Cortex of kidney (tissue), 1 donor: ENCODE measurements at places on chromosomes 2 and 18.

- no peak for DNase-seq
These were observed 41.5 kb downstream of the CHN1 start for GRCh38 chr2:174963437-174964400.

DNA sequence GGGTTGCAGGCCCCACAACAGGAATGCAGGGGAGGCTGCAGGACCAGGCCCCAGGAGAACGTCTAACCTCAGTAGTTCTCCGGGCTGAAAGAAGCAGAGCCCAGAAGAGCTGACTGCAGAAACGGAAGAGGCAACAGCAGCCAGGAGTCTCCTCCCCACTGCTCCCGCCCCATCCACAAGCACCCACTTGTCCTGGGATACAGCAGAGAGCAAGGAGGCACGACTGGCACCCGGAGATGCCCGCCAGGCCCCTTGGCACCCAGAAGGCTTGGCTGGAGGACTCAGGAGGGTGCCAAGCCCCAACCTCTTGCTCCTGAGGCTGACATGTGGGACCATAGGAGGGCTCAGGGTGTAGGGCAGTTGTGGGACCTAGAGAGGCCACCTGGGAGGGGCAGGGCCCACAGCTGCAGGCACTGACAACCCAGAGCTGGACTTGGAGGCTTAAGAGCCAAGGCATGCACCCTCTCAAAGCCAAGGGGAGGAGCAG lies 29.0 kb upstream of the TNS1 start:
- DNase-seq, result no peak

GRCh38 chr2:85428343-85428881 lies 9.9 kb downstream of the SH2D6 start:
- no peak for DNase-seq

- DNase-seq, result no peak
These were observed 131.4 kb downstream of the VWC2L start for GRCh38 chr2:214542295-214542694.

DNA sequence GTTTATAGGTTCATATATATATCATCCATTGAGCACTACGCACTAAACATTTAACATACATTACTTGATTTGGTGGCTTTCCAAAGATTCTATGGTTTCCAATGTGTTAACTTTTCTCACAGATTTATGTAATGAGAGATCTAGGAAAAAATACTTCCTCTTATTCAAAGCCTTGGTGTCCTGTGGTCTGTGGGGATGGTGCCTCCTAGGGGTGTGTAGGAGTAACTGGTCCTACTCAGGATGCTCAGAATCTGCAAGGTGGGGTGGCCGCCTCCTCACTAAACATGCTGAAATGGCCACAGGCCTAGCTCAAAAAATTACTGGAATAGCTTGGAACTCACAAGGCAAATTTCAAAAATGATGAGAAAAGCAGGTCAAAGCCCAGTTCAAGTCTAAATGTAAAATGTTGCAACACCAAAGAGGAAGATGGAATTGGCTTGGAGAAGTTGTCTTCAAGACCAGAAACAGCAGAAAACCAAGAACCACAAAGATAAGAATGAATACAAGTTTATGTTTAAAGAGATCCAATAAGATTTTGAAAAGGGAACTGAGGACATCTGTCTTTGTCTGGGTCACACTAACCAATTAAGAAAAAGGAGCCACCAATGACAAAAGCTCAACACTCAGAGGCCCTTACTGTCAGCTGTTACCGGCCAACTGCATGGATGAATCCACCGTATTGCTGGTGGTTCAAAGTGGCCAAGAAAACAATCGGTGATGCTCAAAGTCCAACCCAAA lies 11.5 kb downstream of the GPR55 start:
- DNase-seq, result no peak

- DNase-seq, result no peak
These were observed 90.3 kb upstream of the PHLPP1 start for GRCh38 chr18:62625019-62625418.

GRCh38 chr2:71101656-71102055 lies 28.4 kb downstream of the MCEE start:
- no peak for DNase-seq

- no peak for DNase-seq
These were observed 13.3 kb upstream of the RAB17 start for GRCh38 chr2:237603718-237604362.

DNA sequence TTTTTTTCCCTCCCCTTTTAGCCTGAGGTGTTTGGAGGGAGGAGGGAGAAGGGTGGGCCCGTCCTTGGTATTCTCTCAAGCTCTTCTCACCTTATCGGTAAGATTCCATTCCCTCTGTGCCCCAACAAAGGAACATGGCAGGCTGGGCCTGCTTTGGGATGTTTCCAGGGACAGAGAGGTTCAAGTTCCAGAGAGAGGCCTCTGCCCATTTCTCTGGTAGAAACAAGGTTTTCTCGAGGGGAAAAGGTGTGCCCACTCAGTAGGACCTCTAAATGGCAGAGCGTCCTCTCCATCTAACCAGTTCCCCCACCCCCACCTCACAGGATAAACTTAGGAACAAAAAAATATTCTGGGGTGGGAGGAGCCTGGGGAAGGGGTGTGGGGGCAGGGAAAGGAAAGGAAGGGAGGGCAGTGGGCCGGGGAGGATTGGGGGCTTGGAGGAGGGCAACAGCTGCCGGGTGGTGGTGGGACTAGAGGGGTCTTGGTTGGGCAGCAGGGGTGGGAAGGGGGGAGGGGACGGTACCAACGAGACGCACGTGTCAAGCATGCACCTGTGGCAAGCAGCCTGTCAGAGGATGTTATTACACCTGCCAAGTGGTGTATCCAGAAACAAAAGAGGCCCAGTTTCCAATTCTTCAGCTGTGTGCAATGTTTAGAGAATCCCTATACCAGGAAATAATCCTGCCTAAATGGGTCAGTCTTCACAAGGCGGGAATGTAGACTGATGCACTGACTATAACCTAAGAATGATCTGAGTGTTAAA lies 2.1 kb downstream of the PCBP1 start:
- DNase-seq, result no peak

DNA sequence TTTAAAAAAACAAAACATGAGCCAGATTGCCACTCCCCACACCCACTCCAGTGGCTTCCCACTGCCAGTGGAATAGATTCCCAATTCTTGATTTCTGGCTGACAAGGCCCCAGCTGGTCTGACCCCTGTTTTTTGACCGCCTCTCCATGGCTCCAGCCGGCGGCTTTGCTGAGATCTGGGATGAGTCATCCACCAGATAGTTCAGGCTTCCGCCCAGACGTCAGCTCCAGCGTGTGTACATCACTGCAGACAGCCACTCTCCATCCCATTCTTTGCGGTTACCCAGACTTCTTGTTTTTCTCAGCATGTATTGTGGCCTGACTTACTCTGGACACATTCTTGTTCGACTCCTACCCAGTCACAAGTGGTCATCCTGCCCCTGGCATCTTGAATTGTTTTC lies 227.9 kb downstream of the GBX2 start:
- no peak for DNase-seq

DNA sequence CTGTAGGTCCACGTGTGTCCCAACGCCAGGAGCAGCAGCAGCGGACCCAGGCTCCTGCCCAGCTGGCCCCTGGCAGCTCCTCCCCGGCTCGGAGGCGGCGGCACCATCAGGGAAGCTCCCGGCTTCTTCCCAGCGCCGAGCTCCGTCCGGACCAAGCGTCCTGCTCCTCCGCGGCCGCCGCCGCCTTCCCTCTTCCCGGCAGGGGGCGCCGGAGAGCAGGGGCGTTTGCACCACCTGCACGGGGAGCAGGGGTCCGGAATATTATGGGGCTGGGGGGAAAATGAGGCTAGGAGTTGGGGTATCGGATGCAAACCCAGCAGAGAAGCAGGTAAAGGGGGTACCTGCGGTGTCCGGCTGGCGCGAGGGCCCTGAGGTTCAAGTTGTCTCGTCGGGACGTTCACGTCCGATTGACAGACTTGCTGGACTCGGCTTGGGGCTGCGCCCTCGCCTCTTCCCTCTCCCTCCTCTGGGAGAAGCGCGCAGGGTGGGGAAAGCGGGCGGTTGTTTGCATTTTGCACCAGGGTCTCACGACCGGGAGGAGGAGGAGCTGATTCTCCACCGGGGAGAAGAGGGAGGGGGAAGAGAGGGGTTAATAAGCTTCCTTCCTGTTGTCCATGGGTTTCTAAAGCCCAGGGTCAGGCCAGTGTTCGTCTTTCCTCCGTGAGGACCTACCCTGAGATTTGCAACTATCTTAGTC lies at the start of gene CCBE1:
TSS of gene CCBE1 (minus strand) at position 188 of the 697 bp plus-strand sequence.
- no peak for DNase-seq

- DNase-seq, result no peak
These were observed 119.2 kb upstream of the FHL2 start for GRCh38 chr2:105517814-105518705.

DNA sequence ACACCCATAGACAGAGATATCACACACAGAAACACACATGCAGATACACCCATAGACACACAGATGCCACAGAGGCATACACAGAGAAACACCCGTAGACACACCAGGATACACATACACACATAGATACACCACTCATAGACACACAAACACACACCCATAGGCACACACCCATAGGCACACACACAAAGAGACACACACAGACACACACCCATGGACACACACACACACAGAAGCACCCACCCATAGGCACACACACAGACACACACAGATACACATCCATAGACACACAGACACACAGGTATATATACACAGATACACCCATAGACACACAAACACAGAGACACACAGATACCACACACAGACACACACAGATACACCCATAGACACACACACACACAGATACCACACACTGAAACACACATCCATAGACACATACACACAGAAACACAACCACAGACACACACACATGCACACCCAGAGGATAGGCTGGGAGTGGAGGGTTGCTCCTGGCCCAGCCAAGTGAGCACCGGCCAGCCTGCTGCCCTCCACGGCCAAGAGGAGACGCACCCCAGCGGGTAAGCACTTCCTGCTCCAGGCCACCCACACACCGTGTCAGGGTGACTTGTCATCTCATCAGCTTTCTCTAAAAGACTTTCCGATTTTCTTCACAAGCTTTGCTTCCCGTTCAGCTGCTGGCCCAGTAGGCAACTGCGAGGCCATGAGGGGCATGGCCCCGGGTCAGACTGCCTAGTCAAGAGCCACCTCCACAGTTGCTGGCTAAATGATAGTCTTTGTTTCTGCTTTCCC lies 14.1 kb upstream of the CNNM3 start:
- DNase-seq, result no peak

DNA sequence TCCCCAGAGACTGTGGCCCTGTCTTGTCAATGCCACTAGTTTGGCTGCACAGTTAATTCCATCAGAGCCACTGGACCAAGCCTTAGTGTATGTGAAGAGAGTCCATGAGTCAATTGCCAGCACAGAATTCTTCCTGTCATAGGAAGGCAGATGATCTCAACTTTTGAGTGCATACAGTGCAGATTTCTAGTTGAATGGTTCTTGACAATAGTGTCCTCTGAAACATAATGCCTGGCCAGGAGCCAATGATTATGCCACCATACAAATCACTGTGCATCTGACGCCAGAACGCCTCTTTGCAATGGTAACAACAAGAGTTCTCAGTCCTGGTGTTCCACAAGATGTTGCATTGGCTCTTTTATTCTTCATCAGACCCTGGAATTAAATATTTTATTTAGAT lies 7.1 kb downstream of the NEUROD1 start:
- DNase-seq, result no peak

DNA sequence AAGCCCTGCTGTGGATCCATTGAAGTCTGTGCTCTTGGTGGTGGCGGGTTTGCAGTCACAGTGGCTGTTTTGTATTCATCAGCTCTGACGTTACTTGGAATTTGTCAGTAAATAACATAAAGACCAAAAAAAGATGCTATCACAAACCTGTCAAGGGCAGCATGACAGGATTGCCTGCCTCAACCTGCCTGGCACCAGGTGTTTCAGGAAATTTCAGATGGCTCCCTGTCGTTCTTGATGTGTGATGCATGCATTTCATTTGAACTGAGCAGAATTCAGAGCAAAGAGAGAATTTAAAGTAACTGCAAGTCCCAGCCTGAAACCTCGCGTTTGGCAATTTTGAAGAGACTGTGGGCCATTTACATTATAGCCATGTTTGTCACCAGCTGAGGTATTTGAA lies 50.3 kb upstream of the EPC2 start:
- DNase-seq, result no peak

DNA sequence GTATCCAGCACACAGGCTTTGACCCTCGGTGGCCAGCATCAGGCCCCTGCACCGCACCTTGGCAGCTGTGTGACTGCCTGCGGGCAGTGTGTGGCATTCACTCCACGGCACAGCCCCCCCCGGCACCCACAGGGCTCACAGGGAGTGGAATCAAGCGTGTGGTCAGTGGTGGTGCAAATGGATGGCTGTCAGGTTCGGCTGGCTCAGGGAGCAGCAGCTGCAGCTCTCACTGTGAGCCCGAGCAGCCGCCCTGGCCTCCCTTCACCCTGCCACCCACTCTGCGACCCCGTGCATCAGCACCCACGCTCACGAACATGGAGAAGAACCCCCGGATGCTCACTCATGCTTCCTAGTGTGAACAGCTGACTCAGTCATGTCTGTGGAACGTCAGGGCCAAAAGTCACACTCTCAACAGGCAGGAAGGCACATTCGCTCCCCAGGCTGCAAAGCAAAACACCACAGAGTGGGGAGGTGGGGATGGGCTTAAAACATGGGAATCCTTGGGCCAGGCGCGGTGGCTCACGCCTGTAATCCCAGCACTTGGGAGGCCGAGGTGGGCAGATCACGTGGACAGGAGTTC lies 41.5 kb upstream of the GPC1 start:
- no peak for DNase-seq

DNA sequence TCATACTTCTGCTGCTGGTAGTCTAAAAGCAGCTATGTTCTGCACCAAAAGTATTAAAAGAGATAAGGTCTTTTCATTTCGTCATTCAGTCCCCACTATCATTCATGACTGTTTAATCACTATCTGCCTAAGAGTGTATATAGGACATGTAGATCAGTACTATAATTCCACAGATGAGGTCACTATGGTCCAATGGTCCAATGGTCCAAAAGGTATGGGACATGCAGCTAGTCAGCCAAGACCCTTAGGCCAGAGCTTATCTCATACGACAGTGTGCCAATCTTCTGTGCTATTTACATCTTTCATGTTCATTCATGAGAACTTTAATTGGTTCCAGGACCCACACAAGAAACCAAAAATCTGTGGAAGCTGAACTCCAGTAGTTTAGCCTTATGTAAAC lies 42.6 kb upstream of the SDC1 start:
- no peak for DNase-seq

GRCh38 chr2:128306081-128306930 lies 12.4 kb downstream of the HS6ST1 start:
- DNase-seq, result no peak

DNA sequence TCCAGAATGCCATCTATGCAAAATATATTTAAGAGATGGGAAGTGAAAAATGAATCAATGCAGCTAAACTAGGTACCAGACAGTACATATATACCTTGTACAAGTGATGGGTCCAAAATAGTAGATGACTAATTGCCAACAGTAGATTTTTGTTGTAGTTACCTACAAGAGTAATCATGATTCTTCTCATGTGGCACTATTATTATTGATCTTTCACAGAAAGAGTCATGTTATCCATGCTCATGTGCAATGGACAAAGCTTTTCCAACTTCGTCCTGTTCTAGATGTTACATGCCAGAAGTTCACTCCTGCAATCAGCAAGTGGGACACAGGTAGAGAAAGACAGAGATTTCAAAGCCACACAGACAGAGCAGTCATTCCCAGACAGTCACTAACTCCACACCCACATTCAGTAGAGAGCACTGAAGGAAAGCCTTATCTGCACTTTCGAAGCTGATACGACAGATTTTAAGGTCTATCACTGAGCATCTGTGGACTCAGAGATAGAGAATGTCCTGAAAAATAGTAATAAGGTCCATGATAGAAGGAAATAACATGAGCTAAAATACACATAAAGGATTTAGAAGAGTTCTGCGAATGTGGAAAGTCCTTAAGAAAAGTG lies 101.6 kb upstream of the ITPRID2 start:
- no peak for DNase-seq

GRCh38 chr2:55408098-55408882 lies 11.4 kb downstream of the CCDC88A start:
- DNase-seq, result no peak
